Stimulated activated CD8-positive, alpha-beta memory T cell treated with anti-CD3 and anti-CD28 coated beads, Interleukin-12 subunit alpha, Interleukin-12 subunit beta, amount 100 ng/mL, for 4 hours (primary cell): ENCODE measurements at places on chromosomes 11 and 22.
A peak's percentile ranks its signal among the peaks of the same experiment; 100 is the strongest.

DNA sequence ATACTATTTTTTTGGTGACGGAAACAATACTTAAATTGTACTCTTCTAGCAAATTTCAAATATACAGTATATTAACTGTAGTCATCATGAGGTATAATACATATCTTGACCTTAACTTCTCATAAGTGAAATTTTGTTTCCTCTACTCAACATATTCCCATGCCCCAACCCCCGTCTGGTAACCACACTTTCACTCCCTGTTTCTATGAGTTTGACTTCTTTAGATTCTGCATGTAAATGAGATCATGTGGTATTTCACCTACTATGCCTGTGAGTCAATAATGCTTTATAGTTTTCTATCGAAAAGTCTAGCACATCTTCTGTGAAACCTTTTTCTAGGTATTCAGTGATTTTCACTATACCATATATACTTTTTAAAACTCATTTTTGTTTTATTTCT is 663.2 kb downstream of the CNTN5 start:
- DNase-seq: no peak

DNA sequence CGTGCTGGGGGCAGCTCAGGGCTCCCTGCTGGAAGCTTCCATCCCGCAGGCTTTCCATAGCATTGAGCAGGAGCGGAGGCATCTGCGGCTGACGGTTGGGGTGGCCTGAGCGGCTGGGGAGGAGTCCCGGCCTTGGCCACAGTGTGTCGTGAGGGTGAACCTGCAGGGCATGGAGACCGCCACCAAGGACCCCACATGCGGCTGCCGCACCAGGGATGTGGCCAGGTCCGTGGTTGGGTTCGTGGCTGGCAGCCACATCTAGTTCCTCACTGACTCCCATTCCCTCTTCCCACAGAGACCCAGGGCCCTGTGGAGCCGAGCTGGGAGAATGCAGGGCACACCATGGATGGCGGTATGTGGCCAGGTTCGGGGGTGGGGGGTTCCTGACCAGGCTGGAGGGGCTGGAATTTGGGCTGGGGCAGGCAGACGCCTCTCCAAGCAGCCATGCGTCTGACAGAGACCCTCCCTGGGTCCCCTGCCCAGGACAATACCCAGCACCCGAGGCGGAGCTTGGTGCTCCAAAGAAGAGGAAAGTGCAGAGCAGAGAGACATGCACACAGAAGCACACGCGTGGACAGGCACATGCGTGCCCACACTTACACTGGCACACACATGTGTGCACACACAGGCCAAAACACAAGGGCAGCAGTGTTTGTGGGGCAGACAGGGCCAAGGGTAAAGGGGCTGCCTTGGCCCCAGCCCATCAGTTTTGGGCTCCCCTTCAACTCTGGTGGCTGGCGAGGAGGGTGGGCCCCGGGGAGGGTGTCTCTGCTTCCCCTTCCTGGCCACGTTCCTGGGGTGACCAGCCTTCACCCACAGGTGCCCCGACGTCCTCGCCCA is 2.7 kb downstream of the MUC5B start:
- DNase-seq: no peak

- no peak for DNase-seq
These were observed 6.6 kb upstream of the RPS6KA4 start for GRCh38 chr11:64352099-64352994.

- DNase-seq: no peak
These were observed 35.0 kb downstream of the SLCO2B1 start for GRCh38 chr11:75185866-75186265.

DNA sequence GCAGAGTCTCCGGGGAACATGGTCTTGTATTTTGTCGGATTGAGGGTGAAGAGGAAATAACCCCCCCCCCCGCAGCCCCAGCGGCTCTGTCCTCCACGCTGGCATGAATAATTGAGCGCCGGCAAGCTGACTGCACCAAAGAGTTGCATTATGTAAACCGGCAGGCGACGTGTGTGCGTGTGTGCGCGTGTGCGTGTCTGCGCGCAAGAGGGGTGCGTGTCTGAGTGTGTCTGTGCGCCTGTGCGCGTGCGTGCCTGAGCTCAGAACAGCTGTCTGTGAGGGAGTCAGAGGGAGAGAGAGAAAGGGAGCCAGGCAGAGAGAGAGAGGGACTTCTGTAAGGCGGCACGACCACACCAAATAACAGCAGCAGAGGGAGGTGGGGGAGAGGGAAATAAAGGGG is 94.4 kb downstream of the SCN3B start:
- no peak for DNase-seq

DNA sequence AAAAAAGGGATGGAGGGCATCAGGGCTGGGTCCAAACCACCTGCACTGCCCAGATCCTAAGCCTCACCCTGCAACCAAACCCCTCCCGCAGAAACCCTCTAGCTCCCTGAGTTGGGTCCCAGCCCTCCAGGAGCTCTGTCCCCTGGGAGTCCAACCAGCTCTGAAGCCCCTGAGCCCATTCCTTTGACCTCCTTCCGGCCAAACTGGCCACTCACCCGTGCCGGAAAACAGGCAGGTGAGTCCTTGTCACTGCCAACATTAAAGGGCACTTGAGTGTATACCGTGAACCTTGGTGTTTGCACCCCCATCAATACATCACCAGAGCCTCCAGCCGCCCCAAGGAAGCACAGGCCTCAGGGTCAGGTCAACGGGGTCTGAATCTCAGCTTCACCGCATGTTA is 11.5 kb downstream of the MS4A15 start:
- DNase-seq: no peak

- DNase-seq: no peak
These were observed 889.4 kb downstream of the KCNA4 start for GRCh38 chr11:29127461-29127860.

GRCh38 chr22:31089160-31090100 is 8.3 kb downstream of the SMTN start:
- DNase-seq: no peak

DNA sequence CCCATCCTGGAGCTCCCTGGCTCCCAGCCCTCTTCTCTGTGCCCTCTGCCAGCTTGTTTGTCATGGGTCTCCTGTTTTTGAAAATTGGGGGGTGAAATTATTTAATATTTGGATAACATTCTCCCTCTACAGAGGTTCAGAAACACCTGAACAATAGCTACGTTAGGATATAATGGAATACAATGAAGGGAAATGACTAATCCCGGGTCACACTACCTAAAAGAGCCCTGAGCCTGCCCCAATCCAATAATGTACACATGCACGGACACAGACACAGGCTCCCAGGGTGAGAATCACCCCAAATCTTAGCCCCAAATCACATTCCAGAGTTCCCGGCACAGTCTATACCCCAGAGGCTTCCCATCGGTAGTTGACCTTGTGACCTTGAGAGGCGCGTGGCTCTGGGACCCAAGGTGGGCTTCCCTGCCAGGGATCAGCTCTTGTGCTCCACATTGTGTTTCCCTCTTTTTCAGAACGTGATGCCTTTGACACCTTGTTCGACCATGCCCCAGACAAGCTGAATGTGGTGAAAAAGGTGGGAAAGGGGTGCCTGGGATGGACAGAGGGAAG is 135.5 kb downstream of the PARVA start:
- DNase-seq: no peak

DNA sequence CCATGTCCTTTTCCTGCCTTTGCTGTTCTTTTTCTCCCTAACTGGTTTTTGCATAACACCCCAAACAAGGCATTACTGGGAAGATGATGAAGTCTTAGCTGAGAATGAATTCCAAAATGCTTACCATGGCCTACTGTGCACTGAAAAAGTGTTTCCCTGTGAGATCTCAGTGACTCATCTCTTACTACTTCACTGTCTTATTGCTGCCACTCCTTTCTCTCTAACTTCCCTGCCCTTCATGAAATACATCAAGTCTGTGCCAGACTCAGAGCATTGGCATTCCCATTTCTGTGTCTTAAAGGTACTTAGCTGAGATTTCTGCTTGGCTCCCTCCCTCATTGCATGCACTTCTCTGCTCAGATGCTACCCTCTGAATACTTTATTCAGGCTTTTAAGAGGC is 49.1 kb upstream of the MUC15 start:
- DNase-seq: no peak

GRCh38 chr11:125132596-125132995 is 21.2 kb upstream of the TMEM218 start:
- DNase-seq: no peak

- no peak for DNase-seq
These were observed 98.2 kb upstream of the CEP126 start for GRCh38 chr11:101816613-101817012.

GRCh38 chr11:76209973-76210930 is 4.0 kb upstream of the WNT11 start:
- no peak for DNase-seq

DNA sequence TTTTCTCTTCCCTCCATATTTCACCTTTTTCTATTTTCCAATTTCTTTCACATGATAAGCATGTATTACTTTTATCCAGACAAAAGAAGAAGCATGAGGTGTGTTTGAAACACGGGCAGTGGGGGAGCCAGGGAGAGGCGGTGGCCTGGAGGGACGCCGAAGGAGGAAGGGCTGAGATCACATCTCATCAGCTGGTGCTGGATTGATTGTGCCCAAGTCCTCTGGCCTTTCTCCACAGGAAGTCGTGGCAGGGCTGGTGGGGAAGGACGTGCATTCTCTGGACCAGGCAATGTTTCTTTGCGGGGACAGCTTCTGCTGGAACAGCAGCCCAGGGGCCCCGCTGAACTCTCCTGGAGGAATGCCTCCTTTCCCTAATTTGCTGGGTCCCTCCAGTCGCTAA is 82.9 kb downstream of the MIAT start:
- DNase-seq: no peak

DNA sequence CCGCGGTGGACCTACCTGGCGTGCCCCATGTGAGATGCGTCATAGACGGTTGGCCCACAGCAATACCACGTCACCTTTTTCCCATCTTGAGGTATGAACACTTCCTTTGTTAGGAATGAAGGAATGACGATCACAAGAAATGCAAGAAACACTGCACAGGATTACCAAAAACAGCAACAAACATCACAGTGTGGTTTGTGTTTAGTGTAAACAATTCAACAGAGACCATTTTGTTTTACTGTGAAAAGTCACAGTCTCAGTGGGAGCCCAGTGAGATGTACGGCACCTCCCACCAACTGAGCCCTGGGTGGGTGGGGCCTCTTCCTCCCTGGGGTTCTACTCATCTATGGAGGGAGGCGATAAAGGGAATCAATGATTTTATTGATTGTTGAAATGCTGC is 16.3 kb downstream of the CARS1 start:
- no peak for DNase-seq

DNA sequence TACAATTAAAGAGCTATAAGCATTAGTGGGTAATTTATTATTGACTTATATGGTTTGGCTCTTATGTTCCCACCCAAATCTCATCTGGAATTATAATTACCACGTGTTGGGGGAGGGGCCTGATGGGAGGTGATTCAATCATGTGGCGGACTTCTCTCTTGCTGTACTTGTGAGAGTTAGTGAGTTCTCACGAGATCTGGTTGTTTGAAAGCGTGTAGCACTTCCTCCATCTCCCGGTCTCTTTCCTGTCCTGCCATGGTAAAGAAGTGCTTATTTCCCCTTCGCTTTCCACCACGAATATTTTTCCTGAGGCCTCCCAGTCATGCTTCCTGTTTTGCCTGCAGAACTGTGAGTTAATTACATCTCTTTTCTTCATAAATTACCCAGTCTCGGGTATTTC is 28.1 kb upstream of the CHORDC1 start:
- DNase-seq: no peak

DNA sequence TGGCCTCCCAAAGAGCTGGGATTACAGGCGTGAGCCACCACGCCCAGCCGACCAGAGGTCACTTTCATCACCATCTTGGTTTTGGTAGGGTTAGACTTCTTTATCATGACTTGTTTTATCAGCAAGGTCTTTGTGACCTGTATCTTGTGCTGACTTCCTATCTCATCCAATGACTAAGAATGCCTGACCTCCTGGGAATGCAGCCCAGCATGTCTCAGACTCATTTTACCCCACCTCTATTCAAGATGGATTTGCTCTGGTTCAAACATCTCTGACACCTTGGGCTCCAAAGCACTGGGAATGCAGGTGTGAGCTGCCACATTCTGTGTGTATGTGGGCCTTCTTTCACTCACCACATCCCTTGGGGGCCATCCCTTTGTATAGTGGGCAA is 5.1 kb upstream of the TALDO1 start:
- no peak for DNase-seq

GRCh38 chr22:45771711-45772110 is 100.1 kb downstream of the ATXN10 start:
- no peak for DNase-seq

DNA sequence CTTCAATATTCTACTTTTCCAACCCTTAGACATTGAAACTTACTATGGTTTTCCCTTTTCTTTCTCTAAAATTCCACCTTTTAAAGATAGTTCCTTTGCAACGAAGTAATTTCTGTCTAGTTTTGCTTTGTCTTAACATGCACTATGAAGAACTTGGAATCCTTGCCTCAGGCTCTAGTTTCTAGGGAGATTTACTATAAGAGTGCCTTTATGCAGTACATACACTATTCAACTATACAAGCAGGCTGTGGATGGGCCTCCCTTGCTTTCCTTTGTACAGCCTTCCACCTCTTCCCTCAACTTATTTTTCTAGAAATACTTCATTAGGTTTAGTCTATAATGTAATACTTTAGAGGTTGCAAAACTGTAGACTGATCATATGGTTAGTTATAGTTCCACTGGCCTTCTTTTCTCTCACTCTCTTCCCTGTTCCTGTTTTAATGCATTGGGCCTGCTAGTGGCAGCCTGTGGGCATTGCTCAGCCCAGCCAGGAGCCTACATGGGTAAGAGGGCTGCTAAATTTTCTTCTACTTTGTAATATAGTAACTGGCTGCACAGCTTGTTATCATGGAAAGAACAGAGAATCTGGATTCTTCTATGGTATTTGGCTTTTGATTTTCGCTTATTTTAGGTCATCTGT is 100.2 kb downstream of the C11orf87 start:
- no peak for DNase-seq

DNA sequence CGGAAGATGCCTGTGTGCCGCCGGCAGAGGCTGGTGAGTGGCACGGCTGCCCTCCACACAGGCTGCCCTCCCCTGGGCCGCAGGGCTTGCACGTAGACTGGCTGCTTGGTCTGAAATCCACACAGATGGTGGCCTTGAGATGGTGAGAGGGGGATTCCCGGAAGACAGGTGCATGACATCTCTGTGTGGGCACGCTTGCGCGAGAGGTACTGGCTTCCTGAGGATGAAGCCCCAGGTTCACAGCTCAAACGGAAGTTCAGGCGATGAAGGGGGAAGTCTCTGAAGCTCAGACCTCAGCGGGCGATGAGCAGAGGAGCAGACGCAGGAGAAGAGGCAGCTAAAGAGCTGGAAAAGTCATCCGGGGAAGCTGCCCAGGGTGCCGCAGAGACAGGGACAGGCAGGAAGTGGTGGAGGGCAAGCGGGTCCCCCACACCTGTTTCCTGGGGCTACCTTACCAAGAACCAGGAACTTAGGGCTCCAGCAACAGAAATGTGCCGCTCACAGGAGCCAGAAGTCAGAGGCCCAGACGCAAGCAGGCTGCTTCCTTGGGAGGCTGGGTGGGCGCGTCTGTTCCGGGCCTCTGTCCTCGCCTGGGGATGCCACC is 7.2 kb downstream of the CRELD2 start:
- peak; percentile 53 for DNase-seq
